ENCODE measurements at places on chromosomes 3 and 15.

DNA sequence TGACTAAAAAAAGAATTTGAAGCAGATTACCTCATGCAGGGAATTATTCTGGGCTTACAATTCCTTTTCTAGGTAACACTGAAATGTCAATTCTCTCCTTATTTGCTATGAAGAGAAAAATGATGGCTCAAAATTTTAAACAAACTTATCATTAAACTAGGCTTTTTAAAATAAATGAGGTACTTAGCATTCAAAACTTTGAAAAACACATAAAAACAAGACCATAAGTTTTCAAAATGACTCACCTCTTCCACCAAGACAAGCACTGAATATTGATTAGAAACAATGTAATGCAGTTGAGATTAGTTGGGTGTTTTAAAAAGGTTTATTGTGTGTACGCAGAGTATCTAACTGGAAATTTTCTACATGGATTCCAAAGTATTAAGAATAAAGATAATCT is 154.6 kb downstream of the ADAM10 start:
- DNase-seq: no peak

DNA sequence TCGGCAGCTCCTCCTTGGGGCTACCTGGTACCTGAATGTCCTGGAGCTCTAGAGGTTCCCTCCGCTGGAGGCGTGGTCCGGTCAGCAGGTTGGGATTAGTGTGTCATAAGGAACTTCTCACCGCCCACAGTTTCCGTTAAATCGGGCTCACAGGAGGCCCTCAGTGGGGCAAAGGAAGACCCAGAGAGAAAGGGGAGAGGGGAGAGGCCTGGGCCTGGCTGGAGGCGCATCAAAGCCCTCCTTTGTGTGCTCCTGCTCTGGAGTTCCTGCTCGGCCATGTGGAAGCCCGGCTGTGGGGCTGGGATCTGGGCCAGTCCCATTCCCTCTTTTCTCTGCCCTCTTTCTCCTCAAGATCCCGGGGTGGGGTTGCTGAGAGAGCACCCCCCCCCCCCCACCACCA is at the start of gene RLBP1:
TSS of gene RLBP1 (minus strand) at position 37 of the 400 bp plus-strand sequence. CDS start 2,604 bp downstream, outside the sequence.
- no peak for DNase-seq

- no peak for DNase-seq
These were observed 35.5 kb downstream of the FAH start for GRCh38 chr15:80188251-80188650.

GRCh38 chr3:44680921-44681455 is 31.5 kb upstream of the ZNF502 start:
- DNase-seq: no peak

GRCh38 chr15:69669446-69669845 is 216.8 kb downstream of the RPLP1 start:
- DNase-seq: no peak

GRCh38 chr15:90893175-90894090 is 9.1 kb downstream of the FES start:
- DNase-seq: no peak

DNA sequence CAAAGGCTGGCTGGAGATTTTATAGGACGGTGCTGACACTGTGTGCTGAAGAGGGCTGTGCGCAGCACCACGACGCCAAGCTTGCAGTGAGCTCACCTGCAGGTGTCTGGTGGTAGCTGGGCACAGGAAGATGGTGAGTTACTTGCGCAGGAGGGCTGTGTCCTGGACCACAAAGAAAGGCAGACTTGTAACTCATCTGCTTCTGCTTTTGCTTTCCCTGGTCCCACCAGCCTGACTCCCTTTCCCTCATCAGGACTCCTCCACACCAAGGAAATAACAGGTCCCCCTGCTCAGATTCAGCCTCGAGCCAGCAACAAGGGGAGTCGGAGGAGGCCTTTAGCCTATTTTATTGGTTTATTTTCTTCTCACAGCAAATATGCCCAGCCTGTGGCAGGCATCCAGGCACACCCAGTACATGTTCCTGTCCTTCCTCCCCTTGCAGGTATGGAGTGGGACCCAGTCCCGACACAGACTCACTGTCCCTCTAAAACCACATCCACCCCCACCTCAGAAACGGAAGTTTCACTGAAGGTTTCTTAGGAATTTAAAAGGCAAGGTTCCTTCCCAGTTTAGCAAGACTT is 35.6 kb upstream of the FLNB start:
- no peak for DNase-seq

DNA sequence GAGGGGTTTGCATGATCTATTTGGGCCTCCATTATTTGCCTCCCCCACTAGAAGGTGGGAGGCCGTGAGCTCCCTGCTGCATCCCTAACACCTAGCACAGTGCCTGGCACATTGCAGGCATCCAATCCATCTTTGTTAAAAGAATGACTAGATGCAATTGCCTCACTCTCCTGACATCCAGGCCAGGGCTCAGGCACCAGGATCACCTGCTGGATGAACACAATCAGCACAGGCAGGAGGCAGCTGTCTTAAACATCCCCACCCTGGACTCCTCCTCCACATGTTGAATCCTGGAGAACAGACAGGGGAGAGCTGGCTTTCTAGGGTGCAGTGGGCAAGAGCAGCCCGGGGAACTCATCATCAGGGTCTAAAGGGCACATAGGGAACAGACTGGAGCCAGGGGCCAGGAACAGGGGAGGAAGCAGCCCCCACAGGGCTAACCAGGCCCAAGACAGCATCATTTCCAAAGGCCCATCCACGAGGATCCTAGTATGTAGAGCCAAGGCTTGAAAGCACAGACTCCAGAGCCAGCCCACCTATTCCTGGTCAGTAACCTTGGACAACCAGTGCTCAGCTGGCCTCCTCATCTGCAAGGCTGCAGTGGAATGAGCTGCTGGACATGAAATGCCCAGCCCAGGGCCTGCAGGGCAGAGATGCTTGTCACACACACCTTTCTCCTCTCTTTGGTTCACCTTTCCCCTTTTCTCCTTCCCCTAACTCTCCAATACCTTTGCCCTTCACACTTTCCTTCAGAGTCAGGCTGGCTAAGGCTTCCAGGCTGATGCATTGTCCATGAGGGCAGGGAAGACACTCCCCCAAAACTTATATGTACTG is 254.4 kb upstream of the TLE3 start:
- no peak for DNase-seq

GRCh38 chr3:46222435-46223161 is 14.5 kb upstream of the CCR1 start:
- DNase-seq: no peak

DNA sequence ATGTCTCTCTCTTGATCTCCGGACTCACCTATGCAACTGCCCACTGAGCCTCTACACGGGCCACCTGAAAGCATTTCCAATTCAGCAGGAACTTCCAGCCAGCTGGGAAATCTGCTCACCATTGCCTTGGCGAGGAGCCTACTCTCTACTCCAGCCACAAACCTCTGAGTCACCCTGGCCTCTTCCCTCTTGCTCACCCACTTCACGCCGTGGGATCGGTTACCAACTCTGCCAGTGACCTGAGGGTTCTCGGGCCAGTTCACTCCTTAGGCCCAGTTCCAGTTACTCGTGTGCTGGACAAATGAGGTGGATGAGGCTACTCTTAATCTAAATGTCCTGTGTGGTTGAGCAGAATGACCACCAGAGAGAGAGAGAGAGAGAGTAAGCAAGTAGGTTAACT is 70.1 kb downstream of the CEMIP start:
- DNase-seq: no peak

DNA sequence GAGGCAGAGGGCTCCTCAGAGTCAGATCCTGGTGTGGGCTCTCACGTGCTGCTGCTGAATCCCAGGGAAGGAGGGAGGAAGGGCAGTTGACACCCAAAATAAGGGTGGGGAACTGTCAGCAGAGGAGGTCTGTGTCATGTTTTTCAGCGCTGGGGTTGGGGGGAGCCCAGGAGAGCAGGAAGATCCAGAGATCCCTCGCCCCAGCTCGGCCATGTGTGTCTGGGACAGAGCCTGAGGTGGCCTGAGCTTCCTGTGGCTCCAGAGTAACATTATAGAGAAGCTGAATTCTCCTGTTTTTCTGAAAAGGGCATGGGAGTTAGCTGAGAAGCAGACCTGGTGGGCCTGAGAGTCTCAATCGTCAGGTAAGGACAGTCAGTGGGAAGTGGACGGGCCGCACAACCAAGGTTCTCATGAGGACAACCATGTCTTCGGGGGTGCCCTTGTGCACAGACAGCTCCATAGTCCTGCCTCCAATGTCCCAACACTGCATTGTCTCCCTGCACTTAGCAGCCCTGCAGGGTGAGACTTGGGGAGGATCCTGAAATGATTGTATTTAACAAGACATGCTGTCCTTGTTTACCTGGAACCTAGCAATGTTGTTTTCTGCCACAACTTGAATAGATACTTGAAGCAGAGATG is 18.4 kb downstream of the UMPS start:
- DNase-seq: no peak

GRCh38 chr15:28129231-28129848 is 30.2 kb upstream of the OCA2 start:
- no peak for DNase-seq

DNA sequence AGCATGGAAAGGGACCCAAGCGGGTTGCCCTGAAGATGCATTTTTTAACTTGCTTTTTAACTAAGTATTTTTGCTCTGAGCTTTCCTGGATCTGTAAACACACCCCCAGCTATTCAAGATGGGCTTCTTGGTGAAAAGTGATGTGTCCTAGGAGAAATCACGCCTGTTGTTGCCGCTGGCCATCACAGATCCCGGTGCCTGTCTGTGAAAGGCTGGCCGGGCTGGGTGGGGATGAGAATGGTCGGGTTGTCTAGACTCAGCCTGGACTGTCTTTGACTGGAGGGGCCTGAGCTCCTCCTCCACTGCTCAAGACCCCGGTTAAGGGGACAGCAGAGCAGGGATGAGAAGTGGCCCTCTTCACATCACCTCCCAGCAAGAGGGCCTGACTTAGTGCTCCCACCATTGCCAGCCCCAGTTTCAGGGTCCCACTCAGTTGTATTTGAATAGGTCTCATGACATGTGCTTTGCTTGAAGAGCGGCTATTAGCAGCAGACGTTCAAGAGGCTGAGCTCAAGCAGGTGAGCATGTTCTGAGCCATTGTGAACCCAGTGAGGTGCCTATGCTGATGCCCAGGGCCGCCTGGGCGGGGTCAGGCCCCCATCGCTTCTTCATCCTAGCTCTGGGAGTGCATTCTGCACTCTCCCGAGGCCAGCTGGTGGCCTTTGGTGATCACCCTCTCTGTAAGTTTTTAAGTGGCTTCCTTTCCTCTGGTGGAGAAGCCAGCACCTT is 79.9 kb downstream of the IGF1R start:
- DNase-seq: no peak

DNA sequence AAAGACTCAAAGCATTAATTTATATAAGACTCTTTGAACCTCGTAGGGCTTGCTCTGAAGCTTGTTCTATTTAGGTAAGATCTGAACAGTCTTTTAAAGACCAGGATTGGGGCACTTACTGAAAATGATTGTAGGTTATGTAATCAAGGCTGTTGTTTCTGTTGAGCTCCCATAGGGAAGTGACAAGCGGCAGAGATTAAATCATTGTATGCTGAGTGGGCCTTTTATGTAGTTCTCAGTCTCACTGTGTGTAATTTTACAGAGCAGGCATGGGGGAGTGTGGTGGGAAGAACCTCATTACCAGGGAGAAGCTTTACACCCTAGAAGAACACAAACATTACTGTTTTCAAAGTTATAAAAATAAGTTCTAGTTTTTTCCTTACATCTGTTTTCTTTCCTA is 160.0 kb upstream of the SNTN start:
- DNase-seq: no peak
